Fibroblast of skin of right quadriceps (primary cell): ENCODE measurements at places on chromosomes 6 and 20.
A peak's percentile ranks its signal among the peaks of the same experiment; 100 is the strongest.

DNA sequence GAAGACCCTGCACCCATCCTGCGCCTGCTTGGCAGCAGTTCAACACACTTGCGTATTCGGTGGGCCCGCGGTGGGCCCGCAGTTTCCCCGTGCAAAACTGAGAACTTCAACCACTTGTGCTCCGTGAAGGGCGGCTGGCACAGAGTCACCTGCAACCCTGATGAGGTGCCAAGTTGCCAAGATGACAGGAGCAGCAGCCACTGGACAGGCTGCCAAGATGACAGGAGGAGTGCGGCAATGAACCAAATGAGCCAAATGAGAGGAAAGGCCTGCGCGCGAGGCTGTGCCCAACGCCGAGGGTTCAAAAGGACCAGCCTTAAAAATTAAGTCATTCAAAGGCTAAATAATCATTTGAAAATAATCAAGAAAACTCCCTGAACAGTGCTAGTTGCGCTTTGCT lies 20.1 kb downstream of the DIDO1 start:
- no peak for DNase-seq

DNA sequence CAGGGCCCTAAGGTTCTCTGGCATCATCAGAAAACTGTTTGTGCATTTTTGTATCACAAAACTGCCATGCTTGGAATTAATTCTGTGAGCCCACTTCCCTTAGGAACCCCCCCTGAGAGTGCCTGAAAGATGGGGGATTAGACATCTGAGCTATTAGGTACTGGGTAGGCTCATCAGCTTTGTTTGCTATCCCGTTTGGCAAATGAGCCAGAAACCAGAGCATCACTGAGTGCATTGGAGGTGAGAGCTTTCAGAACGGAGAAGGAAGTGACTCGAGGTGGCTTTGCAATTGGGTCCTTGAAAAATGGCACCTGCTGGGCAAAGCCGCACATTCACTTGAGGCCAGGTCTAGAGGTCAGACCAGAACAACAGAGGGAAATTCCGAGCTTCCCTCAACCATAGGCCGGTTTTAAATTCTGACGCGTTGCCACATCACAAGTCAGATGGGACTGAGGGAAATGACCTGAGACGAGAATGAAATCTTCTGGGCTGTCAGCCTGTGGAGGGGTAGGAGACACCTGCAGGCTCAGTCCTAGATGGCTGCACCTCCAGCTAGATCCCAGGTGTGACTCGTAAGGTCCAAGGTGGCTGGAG lies 8.4 kb upstream of the GLP1R start:
- no peak for DNase-seq

DNA sequence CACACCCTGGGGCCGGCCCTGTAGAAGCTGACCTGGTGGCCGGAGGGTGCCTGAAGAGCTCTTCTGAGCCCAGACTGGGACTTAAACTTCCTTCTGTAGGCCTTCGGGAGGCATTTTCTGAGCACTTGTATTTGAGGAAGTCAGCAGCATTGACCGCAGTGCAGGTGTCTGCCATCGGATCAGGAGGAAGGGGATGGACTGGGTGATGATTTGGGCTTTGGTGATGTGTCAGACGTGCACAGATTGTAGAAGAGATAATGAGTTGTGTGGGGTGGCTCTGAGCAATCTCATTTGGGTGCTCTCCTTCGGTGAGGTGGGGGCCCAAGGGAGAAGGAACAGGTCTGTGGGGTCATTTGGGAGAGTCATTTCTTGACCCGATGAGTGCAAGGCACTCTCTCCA lies 150.9 kb downstream of the ARID1B start:
- no peak for DNase-seq

DNA sequence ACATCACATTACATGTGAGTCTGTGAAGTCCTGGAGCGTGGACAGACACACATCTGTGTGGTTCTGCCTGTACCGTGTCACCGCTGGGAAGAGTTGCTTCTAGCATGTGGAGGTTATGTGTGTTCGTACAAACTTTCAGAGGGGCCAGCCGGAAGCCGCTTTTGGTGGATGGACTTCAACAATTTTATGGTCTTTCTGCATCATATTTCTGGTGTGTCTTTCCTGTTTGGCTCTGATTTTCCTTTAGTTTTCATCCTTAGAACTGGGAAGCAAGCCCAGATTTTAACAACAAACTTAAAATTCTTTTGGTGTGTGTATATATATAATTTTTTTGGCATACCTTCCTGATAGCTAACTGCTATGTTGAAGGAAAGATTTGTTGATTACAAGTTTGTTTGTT lies 71.2 kb downstream of the TIAM2 start:
- DNase-seq: peak; percentile 81

- peak; percentile 68 for DNase-seq
Measured at GRCh38 chr20:31652917-31653396, 15.2 kb downstream of the COX4I2 start.

DNA sequence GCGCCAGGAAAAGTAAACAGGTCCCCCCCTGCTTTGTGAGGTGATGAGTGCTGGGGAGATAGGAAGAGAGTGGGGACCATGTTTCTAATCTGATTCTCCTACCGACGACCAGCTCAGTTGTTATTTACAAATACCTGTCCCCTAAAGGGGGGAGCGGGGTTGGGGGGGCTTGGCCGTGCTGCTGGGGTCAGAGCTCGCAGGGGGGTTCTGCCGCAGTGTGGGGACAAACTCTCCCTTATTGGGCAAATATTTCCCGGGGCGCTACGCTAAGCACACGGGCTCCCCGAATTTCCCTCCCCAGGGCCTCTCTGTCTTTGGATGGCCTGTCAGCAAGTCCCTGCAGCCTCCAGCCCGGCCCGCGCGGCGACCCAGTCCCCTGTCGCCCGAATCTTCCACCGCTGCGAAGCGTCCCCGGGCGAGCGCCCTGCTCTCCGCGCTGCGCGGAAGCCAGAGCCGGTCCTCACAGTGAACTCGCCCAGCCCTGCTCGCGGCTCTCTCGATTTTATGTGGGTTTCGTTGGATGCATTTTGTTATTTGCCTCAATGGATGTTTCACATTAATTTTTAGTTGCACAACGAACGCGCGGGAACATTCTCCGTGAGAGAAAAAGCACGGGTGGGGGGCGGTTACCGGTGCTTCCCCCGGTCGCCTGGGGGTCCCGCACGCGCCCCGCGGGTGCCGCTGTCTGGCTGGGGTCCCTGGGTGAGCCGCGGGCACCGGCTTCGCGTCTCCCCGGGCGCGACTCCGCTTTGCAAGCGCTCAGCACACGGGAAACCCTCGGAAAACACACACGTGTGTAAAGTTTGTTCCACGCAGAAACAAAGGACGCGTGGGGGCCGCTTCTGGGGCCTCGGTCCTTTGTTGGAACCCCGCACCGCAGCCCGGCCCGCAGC lies 1.5 kb upstream of the STX16 start:
- no peak for DNase-seq

DNA sequence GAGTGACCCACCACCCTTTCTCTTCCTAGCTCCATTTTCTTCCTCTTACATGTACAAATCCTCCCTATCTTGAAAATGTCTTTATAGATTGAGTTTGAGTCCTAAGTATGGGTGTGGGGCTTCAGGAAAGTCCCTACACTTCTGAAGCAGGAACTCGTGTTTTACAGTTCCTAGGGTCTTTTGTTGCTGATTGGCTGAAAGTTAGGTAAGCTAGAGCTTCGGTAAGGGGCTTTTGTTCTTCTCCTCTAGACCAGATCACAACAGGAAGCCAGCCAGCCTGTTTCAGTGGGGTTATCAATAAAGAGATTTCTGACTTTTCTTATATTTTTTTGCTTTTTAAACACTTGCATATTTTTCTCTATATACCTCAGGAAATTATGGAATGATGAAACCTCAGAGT lies 51.3 kb downstream of the CNR1 start:
- no peak for DNase-seq

DNA sequence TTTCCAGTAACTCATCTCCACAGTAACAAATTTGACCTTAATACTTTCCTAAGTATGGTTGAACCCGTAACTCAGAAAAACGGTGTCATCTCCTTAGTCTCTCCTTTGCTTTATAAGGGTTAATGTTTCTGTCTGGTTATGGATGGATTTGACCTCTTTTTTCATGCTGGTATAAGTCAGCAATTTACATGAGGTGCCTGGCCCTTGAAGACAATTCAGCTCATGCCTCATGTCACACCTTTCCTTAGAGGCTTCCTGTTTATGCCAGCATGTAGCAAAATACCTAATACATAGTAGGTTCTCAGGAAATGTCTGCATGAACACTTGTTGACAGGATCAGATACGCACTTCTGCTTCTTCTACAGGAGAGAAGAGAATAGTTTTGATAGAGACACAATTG lies 37.7 kb upstream of the C20orf144 start:
- no peak for DNase-seq

DNA sequence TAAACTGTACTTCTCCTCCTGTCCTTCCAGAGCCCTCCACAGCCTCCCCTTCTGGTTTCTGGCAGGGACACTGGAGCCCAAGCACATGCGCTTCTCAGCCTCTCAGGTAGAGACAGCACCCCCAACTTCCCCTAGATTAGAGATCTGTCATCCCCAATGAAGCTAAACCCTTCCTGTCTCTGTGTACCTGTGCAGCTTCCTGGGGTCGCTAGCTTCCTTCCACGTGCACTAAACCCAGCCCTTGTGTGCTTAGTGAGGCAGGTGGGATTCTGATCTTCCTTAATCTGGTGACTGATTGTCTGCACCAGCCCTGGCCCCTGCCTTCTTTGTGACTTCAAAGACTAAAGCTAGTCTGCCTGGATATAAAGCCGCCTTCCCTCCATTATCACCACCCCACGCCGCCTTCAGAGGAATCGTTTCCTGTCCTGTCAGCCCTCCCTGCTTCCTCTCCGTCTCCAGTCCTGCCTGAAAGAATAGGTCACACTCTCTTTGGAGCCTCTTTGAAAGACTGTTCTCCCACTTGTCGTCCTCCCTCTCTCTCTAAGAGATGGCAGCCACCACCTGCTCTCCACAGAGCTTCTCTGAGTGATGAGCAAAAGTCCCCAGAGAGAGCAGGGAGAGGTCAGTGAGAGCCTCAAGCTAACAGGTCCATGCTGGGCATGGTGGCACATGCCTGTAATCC lies 27.5 kb downstream of the CAPN11 start:
- no peak for DNase-seq

- no peak for DNase-seq
Measured at GRCh38 chr6:138456401-138456790, 42.9 kb downstream of the NHSL1 start.

DNA sequence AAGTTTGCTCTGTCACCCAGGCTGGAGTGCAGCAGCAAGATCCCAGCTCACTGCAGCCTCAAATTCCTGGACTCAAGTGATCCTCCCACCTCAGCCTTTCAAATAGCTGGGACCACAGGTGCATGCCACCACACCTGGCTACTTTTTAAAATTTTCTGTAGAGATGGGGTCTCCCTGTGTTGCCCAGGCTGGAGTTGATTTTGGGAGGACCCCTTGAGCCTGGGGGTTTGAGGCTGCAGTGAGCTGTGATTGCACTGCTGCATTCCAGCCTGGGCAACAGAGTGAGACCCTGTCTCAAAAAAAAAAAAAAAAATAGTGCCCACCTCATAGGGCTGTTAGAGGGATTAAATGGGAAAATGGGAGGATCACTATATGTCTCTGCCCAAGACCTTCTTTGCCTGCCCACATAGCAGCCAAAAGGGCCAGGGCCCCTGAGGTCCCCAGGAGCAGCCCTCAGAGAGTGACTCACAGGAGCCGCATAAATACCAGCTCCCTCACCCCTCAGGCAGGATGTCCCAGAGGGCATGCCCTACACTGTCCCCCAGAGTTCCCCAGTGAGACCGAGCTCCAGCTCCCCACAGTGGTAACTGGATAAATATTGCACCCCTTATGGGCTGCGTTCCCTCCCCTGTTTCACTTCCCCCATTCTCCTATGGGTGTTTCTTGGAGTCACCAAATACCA lies 11.7 kb upstream of the MDGA1 start:
- DNase-seq: no peak
